ENCODE measurements at places on chromosomes 16 and 17.

DNA sequence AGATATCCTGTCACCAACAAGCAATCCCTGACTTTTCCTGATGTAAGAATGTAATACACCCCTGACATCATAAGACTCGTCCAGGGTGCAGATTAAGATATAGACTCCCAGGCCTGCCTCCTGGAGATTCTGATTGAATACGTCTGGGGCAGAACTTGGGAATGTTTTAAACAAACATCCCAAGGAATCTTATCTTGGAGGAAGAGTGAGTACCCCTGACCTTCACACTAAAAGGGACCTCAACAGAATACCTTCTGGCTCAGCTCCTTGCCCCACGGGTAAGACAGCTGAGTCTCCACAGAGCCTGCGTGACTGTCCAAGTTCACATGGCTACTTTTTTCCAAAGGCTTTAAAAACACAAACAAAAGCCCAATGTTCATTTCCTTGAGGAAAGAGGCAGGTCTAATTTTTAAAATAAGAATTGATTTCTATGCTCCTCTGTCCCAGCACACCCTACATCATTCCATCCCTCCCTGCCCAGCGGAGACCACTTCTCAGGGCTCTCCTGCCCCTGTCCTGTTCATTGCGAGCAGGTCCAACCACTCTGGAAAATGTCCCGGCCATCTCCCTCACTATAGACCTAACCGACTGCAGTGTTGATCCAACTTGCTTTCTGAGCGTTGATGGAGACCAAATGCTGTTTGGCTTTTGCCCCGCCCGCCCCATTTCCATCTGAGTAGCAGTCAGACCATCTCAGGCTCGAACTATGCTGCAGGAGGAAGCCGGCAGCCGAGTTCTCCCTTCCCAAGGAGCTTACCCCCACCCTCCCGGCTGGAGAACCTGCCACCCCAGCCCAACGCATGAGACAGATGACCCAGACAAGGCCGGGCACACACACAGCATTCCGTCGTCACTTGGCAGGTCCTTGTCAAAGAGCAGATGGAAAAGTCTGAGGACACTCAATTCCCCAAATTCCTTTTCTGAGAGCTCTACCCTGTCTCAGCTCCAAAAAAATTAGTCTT, 44.1 kb upstream of the MYH10 start:
- no peak for DNase-seq

DNA sequence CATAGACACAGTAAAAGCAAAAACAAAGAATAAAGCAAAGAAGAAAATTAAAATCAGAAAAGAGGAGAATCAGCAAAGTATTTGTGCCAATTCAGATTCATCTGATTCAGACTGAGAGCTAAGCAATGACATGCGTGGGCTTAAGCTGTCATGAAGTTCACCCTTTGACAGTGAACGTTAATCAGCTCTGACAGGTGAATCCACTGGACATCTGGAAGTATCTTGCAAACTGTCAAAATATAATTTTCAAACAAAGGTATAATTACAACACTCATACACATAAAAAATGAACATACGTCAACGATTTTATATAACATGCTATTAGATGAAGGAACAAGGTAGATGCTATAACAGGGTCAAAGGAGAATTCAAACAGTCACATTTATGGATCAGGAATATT, 596.3 kb upstream of the SALL1 start:
- no peak for DNase-seq

GRCh38 chr16:54935266-54935968, 4.8 kb downstream of the IRX5 start:
- DNase-seq: no peak

GRCh38 chr17:64661976-64662773, at the start of gene SMURF2:
TSS of gene SMURF2 (minus strand) at chr17:64662307. CDS start at chr17:64661880, 427 bp downstream.
- DNase-seq: peak; percentile 63

- no peak for DNase-seq
Observed at GRCh38 chr16:79573884-79574283, 26.7 kb downstream of the MAF start.

DNA sequence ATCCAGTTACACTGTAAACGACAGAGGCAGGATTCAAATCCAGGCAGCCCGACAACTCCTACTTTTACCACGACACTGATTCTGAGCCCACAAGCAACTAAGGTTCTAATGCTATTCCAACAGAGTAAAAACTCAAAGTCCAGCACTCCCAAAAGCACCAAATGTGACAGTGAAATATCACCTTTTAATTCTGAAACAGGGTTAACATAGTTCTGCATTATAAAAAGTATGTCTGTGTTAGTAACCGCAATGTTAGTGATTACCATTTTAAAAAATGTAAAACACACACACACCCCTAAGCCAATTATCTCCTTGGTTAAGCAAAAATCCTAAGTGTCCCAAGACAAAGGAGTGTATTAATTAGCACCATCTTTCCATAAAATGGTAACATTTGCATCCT, 19.7 kb downstream of the HELZ start:
- no peak for DNase-seq

DNA sequence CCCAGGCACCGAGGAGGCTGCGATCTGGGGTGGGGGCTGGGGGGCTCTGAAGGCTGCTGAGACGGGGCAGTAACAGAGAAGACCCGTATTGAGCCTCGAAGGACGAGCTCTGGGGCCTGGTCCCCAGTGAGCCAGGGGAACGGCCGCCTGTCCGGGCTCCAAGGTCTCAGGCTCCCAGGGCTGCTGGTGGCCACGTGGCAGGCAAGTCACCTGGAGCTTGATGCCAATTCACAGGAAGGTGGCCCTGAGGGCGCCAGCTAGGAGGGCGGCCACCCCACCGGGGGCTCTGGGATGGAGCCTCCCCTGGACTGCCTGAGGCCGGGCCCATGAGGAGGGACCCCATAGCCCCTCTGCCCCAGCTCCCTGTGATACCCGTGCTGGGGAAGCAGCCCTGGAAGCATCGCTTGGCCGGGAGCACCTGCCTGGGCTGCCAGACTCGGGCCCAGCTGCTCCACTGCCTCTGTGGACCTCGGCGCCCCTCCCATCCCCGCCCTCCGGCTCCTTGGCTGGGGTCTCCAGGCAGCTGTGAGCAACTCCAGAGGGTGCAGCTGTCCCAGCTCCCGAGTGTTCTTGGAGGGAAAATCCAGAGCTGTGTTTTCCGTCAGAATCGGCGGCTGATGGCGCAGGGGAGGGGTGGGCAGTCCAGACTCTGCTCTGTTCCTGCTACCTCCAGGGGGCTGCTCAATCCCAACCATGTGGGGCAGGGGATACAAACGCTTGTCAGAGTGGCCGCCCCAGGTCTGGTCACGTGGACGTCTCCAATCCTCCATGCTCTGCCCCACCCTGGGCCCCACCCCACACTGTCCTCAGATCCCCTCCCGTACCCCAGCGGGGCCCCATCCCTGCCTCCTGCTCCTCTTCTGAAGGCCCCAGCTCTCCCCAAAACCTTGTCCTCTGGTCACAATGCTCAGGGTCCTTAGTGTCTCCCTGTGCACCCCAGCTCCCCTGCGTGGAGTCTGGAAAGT, 67.2 kb upstream of the GNG13 start:
- no peak for DNase-seq

GRCh38 chr16:86191663-86192062, 292.7 kb downstream of the IRF8 start:
- DNase-seq: no peak

DNA sequence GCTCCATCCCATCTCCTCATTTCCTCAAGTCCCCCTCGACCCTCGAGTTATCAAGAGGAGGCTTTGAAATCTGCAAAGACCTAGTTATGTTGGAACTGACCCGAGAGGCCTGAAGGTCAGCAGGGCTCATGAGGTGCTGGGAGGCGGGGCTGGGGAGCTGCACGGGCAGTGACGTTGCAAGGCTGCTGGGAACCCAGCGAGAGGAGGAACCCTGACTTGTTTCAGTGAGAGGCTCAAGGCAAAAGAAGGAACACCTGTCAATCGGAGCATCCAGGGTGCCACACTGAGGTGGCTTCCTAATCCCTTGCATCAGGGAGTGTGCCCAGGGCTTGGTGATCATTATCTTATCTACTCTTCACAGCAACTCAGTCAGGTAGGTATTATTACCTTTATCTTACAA, 86.9 kb downstream of the CDH11 start:
- no peak for DNase-seq

GRCh38 chr16:17126156-17126555, 344.6 kb downstream of the XYLT1 start:
- DNase-seq: no peak

- no peak for DNase-seq
Observed at GRCh38 chr16:81241706-81242105, 3.2 kb downstream of the BCO1 start.

- no peak for DNase-seq
Observed at GRCh38 chr16:12260647-12261262, 284.2 kb downstream of the SNX29 start.

- no peak for DNase-seq
Observed at GRCh38 chr16:55454861-55455260, 24.1 kb upstream of the MMP2 start.

DNA sequence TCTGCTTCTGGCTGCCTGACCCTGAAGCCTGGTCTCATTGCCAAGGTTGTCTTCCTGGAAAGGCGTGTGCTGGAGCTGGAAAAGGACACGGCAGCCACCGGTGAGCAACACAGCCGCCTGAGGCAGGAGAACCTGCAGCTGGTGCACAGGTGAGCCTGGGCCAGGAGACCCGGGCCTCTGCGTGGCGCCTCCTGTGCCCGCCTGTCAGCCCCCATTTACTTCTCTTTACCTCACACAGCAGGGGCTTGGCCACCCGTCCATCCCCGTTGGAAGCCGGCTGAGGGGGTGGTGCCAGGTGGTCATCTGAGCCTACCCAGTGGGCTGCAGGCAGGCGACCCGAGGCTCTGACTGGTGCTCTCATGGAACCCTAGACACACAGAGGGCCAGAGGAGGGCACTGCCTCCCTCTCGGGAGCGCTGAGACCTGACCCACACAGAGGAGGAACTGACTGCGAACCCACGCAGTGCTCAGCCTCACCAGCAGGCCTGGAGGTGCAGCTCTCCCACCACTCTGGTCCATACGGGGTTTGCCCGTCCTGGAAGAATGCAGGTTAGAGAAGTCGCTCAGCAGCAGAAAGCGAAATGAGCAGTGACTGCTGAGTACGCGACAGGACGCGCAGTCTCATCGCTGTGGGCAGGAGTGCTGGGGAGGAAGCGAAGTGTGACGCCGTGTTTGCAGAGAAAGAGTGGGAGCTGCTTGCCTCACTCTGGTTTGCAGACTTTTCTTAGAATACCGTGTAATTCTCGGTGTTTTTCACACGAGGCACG, 21.9 kb upstream of the CAPN15 start:
- no peak for DNase-seq

DNA sequence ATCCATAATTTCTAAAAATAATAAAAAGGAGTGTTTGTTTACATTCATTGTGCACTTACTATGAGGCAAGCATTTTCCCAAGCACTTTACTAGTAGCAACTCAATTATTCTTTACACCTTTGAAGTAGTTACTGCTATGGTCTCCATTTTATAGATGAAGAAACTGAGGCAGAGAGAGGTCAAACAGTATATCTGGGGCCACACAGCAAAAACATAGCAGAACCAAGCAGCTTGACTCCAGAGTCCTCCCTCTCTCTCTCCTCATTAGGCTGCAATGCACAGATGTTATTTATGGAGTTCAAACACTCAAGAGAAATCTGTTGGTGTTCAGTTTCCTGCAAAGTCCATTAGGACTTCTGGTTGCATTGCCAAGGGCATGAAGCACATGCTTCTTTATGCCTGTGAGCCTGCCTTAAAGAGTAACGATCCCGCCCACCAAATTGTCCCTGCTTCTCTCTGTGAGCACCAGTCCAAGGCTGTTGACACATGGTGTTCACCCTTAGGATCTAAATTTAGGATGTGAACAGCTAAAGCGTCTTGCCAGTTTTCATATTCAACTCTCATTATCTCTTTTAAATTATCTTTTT, 44.0 kb downstream of the GPRC5B start:
- DNase-seq: peak; percentile 1

GRCh38 chr16:17748044-17748719, 277.4 kb upstream of the XYLT1 start:
- DNase-seq: no peak

GRCh38 chr17:2087597-2088211, 32.8 kb downstream of the HIC1 start:
- DNase-seq: no peak

GRCh38 chr16:7867831-7868230, 535.2 kb downstream of the RBFOX1 start:
- no peak for DNase-seq

DNA sequence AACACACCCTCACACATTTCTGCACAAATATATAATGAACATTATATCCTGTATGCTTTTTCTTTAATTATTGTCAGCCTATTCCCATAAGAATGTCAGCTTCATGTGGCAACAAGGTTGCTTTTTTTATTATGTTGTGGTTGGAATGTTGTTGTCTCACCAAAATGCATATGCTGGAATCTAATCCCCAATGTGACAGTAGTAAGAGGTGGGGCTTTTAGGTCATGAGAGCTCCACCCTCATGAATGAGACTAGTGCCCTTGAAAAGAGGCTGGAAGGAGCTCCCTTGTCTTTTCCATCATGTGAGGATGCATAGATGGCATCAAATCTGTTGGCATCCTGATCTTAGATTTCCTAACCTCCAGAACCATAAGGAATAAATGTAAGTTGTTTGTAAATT, 131.3 kb upstream of the IRX6 start:
- DNase-seq: no peak

DNA sequence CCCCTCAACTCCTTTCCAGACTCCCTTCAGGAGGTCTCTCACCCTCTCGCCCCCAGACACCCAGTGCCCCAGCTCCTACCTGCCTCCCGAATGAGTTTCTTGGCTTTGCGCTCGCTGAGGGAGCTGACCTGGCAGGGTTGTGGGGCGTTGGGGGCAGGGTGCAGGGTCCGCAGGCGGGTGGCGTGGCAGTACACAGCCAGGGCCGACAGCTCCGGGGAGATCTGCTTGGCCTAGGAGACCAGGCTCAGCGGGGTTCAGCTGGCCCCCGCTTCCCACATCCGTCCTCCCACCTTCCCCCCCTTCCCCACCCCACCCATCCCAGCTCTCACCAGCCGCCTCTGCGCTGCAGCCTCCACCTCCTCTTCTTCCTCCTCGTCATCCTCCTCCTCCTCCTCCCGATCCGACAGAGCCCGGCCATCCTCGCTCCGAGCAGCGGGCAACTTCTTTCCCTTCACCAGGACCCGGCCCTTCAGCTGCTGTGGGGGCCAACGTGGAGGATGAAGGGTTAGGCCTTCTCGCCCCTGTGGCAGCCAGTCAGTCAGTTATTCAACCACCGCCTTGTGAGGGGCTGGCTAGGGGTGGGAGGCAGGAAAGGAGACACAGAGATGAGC, 17.2 kb downstream of the PLCD3 start:
- DNase-seq: no peak
